HTR-8/SVneo (cell line): ENCODE measurements at places on chromosomes 1 and 21.

DNA sequence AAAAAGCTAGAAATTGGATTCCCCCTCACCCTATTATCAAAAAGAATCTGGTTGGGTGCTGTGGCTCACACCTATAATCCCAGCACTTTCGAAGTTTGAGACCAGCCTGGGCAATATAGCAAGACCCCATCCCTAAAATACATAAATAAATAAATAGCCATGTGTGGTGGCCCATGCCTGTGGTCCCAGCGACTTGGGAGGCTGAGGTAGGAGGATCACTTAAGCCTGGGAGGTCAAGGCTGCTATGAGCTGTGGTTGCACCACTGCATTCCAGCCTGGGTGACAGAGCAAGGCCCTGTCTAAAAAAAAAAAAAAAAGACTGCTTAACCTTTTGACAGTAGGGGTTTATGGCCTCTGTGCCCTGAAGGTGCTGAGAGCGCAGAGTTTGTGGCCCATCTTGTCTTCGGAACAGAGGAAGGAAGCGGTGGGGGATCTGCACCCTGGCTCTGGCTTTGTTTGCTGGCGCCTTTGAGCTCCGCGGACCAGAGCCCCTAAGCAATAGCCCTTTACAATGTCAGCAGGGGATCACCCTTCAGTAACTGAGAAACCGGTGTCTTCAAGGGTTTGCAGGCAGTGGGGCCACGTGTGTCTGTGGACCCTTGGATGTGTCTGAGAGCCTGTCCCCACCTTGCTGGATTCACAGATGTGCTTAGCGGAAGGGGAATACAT, 22.1 kb downstream of the SLC2A7 start:
- no peak for DNase-seq

DNA sequence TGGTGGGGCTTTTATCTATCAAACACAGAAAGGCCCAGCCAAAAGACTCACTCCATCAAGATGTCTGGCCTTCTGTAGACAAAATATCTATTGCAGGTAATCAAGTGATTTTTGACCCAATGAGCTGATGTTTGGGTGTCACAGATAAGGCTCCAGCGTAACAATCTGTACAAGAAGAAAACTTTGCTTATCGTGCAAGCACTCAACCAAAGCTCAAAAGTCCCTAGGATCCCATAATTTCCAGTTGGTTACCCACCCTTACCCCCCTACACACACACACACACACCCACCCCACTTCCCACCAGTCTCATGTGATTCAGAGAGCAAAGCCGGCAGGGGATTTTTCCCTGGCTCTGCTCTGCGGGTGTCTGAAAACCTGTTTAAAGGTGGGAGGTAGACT, 5.8 kb downstream of the ITPKB start:
- DNase-seq = no peak

- no peak for DNase-seq
Measured at GRCh38 chr1:84584126-84584525, 9.9 kb upstream of the CTBS start.

DNA sequence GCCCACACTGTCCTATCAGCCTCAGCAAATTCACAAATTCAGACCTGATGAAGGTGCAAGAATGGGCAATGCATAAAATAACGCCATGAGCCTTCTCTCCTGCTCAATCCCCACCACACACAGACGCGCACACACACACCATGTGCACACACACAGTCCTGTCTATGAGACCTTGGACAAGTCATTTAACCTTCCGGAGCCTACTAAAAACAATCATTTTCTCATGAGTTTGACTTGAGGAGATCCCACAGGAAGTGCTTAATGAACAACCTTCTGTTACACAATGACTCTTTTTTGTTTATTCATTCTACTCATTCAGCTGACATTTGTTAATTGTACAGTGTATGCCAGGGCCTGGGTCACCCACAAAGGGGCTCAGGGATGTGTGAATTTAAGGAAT, 125.4 kb downstream of the EDEM3 start:
- DNase-seq = no peak

GRCh38 chr1:41742219-41742618, 176.5 kb downstream of the HIVEP3 start:
- DNase-seq = no peak

DNA sequence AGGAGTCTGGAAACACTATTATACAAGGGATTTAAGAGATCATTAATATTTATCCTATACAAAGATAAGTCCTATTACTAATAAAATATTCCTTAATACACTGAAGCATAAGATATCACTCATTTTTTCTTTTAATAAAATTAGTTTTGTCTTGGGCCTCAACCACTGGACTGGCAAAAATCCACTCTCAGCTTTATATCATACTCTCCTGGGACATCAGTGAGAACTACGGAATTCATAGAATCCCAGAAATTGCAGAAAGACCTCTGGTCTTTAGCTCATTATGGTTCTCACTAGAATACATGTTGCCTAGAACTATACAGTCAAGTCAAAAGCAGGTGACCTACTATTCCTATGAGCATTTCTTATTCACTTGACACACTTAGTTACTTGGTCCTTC, 285.0 kb downstream of the LRRC40 start:
- no peak for DNase-seq

- peak; percentile 40 for DNase-seq
Measured at GRCh38 chr1:86429835-86430234, 5.9 kb downstream of the CLCA2 start.
